Smooth muscle cell of the coronary artery (primary cell): ENCODE measurements at places on chromosomes 3 and 15. TPM values are rescaled to one million over a fixed set of nuclear protein-coding genes. Genes with fewer than 3 reads are reported as not detected.

ILDR1 gene
- not detected in 2 replicates for total RNA-seq

GOLGA8J gene
- total RNA-seq = 0.08 and 0.12 TPM in 2 replicates

DPPA2 gene
- not detected in 2 replicates for total RNA-seq

SLC9A9 gene
- total RNA-seq = 1.8 and 26.1 TPM in 2 replicates

MRAS gene
- total RNA-seq = 56.3 and 69.1 TPM in 2 replicates

GOLGA8R gene
- total RNA-seq = 1.2 and 2.8 TPM in 2 replicates

SV2B gene
- total RNA-seq = 0.12 TPM in 1 of 2 replicates, not detected in the other

C3orf80 gene
- total RNA-seq = 0.59 and 0.75 TPM in 2 replicates

ST3GAL6 gene
- total RNA-seq = 3.0 and 6.0 TPM in 2 replicates

SNTN gene
- not detected in 2 replicates for total RNA-seq

PLA2G4B gene
- 0.53 and 1.6 TPM in 2 replicates for total RNA-seq

SLC6A1 gene
- total RNA-seq = under 0.01 TPM in 1 of 2 replicates, not detected in the other

FAM3D gene
- not detected in 2 replicates for total RNA-seq

HHATL gene
- total RNA-seq = not detected in 2 replicates
